Suppressor macrophage (primary cell): ENCODE measurements at places on chromosomes 7 and 10.
A peak's percentile ranks its signal among the peaks of the same experiment; 100 is the strongest.

- DNase-seq: no peak
Observed at GRCh38 chr7:18474944-18475343, 20.6 kb upstream of the HDAC9 start.

- DNase-seq: no peak
Observed at GRCh38 chr7:921071-921461, 33.4 kb downstream of the ADAP1 start.

DNA sequence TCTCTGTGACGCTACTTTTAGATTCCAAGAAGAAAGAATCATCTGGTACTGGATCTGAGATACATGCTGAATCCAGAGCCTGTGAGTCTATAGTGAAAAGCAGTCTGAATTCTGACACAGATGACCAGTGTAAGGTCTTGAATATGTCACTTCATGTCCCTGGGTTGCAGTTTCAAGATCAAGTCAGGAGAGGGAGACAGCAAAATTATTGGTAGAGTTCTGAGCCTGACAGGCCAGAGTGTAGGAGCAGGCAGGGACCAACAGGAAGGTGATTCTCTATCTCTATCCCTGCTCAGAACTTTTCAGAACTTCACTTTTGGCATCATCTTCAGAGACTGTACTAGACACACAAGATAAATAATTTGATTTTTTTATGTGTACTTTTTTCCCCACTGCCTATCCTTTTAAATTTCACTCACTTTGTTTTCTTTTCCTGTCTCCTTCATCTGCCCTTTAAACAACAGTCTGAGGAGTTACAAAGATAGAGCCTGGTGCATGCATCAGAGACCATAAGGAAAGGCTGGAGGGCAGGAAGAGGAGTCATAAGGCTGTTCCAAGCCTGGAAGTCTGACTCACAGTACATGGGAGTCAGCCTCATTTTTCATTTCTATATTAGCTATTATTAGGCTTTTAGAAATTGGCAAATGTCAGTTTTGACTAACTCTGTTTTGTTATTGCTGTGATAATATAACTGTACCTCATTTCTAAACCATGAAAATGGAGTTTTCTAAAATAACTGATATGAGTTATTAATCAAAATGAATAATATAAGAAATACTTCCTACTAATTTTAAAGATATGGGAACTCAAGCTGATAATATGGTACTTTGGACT, 120.2 kb upstream of the TMEM229A start:
- peak; percentile 1 for DNase-seq

GRCh38 chr7:74025146-74025545, 2.8 kb upstream of the ELN start:
- no peak for DNase-seq

DNA sequence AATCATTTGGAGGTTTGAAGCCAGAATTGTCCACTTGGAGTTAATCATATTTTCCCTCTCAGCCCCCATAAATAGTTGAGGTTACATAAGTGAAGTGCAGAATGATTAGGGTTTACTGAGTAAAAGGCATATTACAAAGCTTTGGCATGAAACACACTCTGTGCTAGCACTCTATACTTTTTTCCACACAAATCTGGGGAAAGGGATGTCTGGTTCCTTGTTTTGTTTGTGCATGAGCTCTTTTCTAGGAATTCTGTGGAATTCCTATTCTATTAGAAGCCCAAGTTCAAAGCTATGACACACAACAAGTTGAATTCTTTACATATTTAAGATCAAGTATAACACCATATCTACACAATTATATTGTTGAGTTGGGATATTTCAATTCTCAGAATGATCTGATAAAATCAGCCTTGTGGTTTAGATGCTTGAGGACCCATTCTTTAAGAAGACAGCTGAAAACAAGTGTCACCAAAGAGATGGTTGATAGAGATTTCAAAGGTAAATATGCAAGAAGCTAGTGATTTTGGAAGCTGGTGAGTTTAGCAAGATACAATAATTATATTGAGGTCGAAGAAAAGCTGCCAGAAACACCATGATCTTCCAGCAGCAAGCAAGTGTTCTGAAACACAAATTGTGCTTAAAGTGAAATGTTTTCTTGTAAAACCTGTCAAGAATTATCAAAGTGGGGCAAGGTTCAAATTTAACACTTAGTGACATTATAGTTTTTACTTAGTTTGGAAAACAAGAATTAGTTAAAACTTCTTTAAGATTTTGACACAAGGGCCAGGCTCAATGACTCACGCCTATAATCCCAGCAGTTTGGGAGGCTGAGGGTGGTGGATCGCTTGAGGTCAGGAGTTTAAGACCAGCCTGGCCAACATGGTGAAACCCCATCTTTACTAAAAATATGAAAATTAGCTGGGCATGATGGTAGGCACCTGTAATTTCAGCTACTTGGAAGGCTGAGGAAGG, 122.6 kb downstream of the INHBA start:
- DNase-seq: no peak

GRCh38 chr7:108073305-108074070, 56.7 kb downstream of the LAMB4 start:
- DNase-seq: no peak

GRCh38 chr7:105213611-105214010, 175.1 kb downstream of the SRPK2 start:
- peak; percentile 23 for DNase-seq

GRCh38 chr7:140317597-140317996, 80.7 kb downstream of the SLC37A3 start:
- DNase-seq: peak; percentile 79

DNA sequence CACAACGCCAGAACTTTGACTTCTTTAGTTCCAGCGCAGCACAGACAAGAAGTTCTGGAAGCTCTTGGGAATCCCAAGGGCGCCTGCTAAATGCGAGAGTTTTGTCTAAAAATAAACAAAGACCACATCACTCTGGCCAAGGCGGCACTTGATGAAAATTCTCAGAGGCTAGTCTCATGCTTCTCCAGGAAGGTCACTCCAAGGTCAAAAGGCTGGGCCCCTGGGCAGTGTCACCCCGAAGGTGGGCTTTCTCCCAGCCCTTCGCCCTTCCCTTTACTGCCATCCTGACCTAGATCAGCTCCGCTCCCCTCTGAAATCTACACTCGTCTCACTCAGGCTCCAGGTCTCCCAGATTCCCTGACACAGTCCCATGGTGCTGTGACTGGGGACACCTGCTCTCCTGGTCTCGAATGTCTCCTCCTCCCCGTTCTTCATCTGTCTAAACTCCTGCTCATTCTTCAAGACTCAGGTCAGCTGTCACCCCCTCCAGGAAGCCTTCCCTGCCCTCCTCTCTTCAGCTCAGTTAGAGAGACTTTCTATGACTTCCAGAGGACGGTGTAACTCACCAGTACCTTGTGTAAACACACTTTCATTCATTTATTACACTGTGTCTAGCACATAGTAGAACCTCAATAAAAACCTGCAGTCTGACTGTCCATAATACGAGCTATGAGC, 10.5 kb downstream of the FAM53B start:
- DNase-seq: no peak

DNA sequence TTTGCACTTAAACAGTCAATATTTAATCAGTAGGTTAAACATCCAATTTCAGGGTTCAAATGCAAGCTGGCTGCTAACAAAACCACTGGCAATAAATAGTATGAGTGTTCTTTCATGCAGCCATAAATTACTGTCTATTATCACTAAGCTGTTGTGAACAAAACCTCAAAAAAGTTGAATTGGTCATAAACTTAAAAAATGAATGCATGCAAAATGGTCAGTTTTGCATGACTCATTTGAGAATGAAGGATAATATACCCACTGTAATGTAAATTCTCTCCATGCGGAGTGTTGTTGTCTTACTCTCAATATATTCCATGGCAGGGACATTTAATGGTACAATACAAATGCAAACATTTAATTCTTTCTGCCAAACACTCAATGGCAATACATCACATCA, 226.4 kb downstream of the MAGI2 start:
- no peak for DNase-seq

DNA sequence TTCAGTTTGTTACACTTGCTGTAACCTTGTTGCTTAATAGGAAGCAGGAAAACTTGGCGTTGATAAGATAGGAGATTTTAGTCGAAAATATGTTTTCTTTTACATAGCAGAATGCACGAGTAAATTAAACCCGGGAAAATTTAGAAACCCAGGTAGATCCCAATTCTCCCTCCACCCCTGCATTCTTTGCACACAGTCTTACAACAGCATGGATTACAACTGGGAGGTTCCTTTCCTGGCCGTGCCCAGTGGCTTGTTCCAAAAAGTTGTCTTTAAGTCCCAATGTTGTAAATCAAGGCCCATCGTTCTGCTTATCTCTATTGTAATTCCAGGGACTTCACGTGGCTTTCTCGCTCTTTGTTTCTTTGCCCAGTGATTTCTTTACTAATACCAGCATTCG, 1.1 kb upstream of the DPY19L1 start:
- DNase-seq: no peak

DNA sequence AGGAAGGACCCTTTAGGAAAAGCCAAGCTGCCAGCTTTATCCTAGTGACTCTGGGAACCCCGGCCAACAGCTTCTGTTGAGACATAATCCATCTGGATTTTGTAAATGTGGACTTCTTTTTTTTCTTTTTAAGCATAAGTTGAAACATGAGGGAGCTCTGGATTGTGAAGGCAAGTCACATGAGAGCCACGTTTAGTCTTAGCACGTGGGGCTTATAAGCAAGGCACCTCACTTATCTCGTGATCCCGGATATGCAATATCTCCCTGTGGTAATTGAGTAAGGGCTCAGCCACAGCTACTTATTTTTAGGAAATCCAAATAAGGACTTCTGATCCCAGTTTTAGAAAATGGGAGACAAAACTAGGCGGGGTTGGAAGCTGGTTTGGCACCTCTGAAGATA, 111.2 kb upstream of the PTN start:
- peak; percentile 6 for DNase-seq

DNA sequence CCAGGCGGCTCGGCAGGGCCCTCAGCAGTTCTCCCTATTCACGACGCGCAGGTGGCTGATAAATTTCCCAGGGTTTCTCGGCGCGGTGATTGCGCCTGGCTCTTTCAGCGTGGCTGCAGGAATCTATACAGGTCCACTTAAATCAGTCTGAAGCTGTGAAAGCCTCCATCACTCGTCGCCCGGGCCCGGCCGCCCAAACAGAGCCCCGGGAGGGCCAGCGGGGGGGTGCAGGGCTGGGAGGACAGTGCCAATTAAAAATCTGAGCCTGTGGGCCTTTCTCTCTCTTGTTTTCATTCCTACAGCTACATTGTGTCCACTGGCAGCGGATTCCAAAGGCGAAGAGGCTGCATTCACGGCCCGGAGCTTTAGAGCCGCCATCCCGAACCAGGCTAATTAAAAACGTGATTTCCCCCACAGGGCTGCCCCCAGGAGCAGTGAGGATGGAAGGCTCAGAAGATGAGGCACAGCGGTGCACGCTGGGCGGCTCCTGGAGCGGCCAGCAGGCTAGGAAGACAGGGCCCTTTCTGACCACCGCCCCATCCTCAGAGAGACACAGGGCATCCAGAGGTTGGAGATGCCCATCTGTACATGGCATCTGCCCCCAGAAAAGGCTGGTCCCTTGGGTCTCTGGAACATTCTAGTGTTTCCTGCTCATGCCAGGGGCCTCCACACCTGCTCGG, 100.7 kb downstream of the FAM53B start:
- DNase-seq: no peak

- DNase-seq: peak; percentile 43
Observed at GRCh38 chr10:77357185-77357584, 280.4 kb downstream of the KCNMA1 start.

- no peak for DNase-seq
Observed at GRCh38 chr7:38328814-38329213, 55.4 kb upstream of the TARP start.

DNA sequence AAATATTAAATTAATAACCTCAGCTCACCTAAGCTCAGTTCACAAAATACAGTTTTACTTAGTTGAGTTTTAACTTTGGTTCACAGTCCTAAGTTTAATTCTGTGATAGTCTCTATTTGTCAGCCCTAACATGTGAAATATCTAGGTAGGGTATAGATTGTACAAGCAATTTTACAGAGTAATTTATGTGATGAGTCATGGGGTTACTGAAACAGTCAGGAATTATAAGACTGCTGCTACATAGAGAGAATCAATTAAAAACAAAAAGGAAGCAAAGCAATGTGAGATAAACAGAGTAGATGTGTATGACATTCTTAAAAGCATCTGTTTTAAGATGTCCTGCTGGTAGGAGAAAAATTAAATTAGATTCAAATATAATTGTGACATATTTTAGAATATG, 1018.2 kb upstream of the KCND2 start:
- no peak for DNase-seq

DNA sequence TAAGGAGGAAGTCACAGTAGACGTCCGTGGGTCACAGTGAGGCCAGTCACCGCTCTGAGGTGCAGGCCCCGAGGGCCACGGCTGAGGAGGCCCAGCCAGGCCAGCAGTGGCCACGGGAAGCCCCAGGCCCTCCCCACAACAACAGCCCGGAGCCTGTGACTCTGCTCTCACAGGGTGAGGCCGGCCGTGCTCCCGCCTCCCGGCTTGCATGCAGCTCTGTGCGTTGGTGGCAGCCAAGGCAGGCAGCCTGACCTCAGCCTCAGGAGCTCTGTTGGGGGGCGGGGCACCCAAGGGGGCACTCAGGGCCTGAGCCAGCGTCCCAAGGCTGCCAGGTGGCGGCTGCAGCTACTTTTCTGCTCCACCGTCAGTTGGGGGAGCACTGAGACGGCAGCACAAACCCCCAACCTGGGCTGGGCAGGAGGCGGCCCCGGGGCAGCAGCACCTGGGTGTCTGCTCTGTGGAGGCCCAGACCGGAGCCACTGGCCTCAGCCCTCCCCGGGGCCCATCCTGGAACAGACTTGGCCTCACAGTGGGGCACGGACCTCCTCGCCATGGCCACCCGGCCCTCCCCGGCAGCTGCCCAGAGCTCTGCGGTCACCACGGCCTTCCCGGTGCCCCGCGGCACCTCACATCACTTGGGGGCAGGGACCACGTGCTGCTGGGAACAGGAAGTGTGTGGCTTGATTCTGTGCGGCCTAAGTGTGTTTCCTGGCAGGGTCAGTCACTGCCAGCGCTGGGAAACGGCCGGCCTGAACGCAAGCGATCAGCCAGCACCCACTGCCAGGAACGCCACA, 13.3 kb downstream of the CYP2W1 start:
- DNase-seq: peak; percentile 47

DNA sequence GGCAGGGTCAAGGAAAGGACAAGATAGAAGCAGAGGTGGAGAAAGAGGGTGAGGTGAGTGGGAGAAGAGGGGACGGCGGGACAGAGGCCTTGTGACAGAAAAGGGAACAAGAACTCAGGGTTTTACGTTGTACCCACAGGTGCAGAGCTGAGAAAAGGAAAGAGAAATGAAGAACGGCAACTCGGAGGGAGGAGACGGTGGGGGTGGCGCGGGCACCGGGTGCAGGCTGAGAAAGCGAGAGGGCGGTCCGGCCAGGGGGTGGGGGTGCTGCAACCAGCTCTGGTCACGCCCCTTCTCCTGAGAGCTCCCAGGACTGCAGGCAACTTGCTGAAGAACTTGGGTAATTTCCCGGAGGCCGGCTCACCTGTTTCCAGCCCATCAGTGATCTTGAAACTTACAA, 65.3 kb downstream of the CARD11 start:
- peak; percentile 36 for DNase-seq

DNA sequence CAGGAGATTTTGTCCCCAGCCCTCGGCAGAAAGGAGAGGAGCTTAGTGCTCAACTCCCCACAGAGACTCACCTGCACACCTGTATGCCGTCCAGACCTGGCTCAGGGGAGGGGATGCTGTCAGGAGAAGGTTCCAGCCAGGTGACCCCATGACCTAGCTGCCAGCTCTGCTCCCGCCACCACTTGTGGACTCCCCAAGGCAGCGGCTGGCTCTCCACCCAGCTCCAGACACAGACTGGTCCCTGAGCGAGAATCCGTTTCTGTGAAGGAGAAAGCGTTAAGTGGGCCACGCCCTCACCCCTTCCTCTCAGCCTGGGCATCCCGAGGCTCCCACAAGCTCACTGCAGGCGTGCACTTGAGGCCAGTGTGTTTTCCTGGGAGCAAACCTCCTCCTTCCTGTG, 76.4 kb downstream of the RGS10 start:
- DNase-seq: no peak

- no peak for DNase-seq
Observed at GRCh38 chr7:75992083-75992755, 2.2 kb downstream of the TMEM120A start.
